ENCODE measurements at places on chromosomes 13 and 19.

DNA sequence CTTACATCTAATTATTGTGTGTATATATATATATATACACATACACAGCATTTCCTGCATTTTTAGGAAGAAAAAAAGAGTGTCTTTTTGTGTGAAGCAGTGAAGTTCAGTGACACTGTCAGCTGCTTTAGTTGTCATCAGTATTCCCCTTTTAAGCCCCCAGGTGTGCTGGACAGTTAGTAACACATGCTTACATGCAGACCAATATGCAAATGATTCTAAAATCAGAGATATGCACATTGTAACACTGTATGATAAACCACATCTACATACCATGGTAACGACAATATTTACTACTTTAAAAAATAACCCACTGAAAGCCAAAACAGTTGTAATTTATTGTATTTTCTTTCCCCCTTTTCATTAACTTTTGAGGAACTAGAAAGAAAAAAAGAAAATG is 16.8 kb downstream of the LHFPL6 start:
- no peak for DNase-seq

- DNase-seq: no peak
Measured at GRCh38 chr19:19653597-19654147, 9.8 kb downstream of the ATP13A1 start.

GRCh38 chr13:105445796-105446195 is 1089.7 kb downstream of the EFNB2 start:
- no peak for DNase-seq

DNA sequence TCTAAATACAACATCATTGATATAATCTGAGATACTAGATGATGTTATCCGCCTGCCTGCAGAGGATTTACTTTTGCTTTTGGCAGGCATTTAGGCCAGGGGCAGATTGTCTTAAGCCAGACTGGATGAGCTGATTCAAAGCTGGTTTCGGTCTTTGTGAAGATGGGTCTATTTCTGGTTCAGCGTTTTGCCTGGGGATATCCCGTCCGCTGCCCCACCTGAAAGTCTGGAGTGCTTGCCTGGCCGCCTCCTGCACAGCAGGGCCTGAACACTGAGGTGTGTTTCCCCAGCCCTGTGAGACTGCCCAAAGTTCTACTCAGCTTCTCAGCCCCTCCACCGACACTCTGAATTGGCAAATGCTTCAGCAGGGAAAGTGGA is 149.7 kb downstream of the KATNAL1 start:
- no peak for DNase-seq

- no peak for DNase-seq
Measured at GRCh38 chr13:47932950-47933923, 67.8 kb downstream of the SUCLA2 start.

DNA sequence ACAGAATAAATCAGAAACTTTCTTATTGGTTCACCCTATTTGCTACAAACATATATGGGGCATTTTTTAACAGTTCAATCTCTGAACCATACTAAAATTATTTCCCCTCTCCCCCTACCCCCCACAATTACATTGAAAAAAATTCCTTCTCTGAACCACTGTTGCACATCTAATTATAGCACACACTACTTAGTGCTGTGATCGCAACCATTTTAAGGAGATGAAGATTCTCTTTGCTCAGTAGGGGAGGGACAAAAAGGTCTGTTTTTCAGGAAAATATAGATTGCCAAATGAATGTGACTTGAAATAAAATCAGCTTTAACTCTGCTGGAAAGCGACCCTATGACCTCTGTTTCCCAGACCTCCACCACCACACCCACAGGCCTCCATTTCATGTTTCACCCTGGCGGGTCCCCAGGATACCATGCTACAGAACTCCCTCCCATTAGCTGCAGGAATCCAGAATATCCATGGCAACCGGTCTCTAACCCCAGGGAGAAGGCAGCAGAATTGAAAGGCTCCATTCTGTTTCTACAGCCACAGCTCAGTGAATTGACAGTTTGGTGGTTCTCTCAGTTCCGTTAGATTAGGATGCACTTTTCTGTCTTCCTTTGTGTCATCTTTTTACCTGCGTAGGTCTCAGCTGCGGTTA is 286.3 kb downstream of the TBC1D4 start:
- no peak for DNase-seq

DNA sequence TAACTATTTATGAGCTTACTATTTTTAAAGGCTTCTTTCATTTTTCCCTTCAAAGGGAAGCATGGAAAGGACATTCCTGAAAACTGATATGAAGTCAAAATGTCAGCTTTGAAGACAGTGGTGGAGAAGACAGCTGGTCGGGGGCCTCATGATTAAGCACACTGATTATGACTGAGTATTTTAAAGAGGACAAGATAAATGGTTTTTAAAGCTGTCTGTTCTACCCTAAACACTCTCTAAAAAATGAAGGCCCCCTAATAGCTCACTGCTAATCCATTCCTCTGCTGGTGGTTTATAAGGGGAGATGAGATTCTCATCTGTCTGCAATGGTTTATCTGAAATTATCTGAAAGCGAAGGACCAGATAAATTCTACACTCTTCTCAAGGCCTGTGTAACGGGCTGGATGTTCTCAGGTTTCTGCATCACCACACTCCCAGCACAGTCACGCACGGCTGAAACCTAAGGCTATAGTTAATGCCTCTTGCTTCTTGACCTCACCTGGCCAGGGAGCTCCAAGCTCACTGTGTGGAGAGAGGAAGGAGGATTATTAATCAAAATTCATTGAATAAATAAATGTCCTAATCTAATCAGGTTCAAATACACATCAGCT is 86.9 kb upstream of the DOCK9 start:
- no peak for DNase-seq

- DNase-seq: peak; percentile 3
Measured at GRCh38 chr13:109427148-109427547, 359.2 kb downstream of the IRS2 start.

- DNase-seq: no peak
Measured at GRCh38 chr13:106415442-106415841, 120.0 kb downstream of the EFNB2 start.

DNA sequence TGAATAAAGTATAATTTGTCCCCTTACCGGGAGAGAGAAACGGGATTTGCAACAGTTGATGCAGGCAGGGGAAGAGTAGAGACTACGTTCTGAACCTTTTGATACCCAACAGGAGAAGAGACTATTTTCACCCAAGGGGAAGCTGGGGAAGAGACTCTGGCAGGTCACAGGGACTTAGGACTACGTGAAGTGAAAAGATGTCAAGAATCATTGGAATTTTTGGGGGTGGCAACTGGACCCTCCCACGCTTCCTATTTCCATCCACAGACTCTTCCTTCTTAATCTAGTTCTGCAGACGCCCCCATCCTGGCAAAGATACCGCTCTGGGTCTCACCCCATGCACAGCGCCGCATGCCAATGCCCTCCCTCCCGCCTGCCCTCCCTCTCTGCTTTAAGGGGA is 13.8 kb downstream of the CABP5 start:
- no peak for DNase-seq

DNA sequence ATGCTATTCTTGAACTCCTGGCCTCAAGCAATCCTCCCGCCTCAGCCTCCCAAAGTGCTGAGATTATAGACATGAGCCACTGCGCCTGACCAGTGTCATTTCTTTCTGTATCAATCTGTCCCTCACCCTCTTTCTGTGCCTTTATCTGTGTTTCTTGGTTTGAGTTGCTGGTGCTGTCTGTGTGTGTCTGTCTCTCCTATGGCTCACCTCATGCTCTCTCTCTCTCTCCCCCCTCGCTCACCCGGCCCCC is 9.9 kb downstream of the IRF2BP1 start:
- DNase-seq: no peak
